LHCN-M2 (cell line): ENCODE measurements at places on chromosomes 6 and 20. TPM values are rescaled to one million over a fixed set of nuclear protein-coding genes. Genes with fewer than 3 reads are reported as not detected.
A peak's percentile ranks its signal among the peaks of the same experiment; 100 is the strongest.

- DNase-seq = no peak
Observed at GRCh38 chr6:108210556-108210955, 44.7 kb downstream of the NR2E1 start.

GRCh38 chr6:116444092-116444491 is 17.1 kb upstream of the CALHM6 start:
- DNase-seq = peak; percentile 40

Gene SKIC2
- 40.0 and 44.1 TPM in 2 replicates for total RNA-seq

Gene AGER
- 0.45 and 0.80 TPM in 2 replicates for total RNA-seq

DNA sequence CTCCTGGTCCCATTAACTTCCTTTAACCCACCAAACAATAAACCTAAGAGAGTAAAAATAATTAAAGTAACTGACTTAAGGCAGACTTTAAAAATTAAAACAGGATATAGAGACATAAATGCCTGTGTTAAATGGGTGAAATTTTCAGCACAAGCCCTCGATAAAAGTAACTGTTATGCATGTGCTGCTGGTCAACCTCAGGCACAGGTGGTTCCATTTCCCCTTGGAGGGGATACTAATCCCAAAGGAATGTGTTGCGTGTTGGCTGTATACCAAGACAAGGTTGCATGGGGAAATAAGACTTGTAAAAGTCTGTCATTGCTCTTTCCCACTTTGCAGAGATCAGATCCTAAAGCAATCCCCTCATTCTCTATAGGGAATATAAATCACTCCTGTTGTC is 25.8 kb downstream of the HLA-A start:
- peak; percentile 85 for DNase-seq

- no peak for DNase-seq
Observed at GRCh38 chr6:53793318-53794136, 1.3 kb upstream of the LRRC1 start.

- DNase-seq = peak; percentile 64
Observed at GRCh38 chr6:31821301-31822035, 6.1 kb upstream of the HSPA1B start.

DNA sequence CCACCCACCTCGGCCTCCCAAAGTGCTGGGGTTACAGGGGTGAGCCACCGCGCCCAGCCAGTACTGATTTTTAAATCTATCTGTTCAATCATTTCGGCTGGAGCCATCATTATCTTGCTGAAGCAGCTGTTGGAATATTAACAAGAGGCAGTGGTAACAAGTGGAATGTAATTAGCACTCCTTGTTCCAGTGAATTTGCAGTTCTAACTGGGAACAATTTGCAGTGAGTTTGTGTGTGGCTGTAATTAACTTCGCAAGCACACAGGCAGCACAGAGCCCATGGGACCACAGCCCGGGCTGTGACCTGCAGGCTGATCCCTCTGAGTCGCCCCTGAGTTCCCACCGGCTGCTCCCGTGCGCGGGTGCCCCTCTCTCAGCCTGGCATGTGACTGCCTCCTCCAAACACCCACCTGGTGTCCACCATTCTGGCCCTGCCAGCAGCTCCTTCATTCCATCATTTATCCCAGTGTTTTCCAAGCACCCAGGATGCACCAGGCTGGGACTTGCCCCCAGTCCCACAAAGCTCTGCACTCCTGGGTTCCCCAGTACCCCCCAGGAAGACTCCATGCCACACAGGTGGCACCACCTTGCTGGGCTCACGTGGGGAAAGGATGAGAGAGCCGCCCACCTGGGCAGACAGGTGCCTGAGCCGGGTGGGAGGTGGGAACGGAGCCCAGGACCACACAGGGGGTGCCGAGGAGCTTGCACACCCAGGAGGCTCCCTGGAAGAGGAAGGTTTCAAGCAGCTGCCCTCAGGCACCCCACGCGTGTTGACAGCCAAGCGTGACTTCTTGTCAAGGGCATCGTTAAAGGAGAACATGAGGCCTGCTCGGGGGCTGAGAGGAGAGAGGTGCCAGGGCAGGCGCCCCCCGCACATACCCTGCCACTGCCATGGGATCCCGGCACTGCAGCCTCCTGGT is 75.2 kb downstream of the YTHDF1 start:
- DNase-seq = no peak

Gene NMBR
- not detected in 2 replicates for total RNA-seq

Gene XKR7
- total RNA-seq = under 0.01 TPM in 1 of 2 replicates, not detected in the other

Gene AIF1
- not detected in 2 replicates for total RNA-seq

DNA sequence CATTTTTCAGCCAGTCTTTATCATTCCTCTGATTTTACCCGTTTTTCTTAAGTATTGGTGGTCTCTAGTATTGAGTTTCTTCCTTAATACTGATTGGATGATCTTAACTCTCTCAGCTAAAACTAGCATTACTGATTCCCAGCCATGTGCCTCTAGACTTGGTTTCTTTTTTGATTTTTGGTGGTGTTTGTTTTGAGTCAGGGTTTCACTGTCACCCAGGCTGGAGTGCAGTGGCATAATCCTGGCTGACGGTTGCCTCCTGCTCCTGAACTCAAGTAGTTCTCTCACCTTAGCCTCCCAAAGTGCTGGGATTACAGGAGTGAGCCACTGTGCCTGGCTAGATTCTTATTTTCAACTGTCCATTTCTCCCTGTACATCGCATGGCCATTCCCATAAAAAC is 24.9 kb downstream of the DPPA5 start:
- DNase-seq = no peak

DNA sequence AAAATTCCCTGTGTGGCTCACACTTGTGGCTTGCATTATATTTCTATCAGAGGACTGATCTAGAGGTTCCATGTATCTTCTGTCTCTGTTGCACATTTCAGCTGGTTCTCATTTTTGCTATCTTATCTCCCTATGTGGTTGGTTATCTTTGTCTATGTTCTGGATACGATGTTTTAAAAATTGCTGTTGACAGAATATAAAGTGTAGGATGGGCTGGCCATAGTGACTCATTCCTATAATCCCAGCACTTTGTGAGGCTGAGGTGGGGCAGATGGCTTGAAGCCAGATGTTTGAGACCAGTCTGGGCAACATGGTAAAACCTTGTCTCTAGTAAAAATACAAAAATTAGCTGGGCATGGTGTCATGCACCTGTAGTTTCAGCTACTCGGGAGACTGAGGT is 9.9 kb upstream of the ULBP3 start:
- DNase-seq = no peak

DNA sequence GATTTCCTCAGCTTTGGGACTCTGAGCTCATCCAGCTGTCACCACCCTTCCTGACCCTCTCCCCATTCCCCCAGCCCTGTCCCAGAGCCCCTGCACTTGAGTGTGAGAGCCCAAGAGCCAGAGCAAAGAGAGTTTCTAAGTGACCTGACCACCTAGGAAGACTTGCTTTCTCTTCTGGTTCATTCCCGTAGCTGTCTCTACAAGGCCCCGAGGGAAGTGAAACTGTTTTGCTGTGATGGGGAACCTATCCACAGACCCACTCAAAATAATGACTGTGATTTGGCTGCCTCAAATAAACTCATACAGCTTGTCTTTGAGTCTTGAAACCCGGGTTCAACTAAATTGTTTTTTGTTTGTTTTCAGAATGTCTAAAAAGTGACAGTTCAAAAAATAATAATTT is 74.6 kb upstream of the XRN2 start:
- no peak for DNase-seq

DNA sequence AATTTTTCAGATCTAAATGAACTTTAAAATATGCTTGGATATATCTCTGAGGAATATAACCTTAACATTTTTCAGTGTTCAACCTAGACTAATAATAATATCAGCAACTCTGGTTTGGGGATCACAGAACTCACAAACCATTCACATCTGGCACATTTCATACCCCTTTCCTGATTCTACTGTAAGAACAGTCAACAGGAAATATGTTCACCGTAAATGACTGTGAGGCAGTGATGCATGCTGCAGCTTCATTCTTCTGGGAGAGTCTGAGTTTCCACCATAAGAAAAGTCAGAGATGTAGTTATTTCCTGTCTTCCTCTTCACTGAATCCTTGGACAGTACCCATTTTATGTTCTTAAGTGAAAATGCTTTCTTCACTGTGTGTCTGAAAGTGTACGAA is 134.2 kb upstream of the IFNGR1 start:
- no peak for DNase-seq

- no peak for DNase-seq
Observed at GRCh38 chr20:19313342-19314069, 101.1 kb downstream of the SLC24A3 start.

DNA sequence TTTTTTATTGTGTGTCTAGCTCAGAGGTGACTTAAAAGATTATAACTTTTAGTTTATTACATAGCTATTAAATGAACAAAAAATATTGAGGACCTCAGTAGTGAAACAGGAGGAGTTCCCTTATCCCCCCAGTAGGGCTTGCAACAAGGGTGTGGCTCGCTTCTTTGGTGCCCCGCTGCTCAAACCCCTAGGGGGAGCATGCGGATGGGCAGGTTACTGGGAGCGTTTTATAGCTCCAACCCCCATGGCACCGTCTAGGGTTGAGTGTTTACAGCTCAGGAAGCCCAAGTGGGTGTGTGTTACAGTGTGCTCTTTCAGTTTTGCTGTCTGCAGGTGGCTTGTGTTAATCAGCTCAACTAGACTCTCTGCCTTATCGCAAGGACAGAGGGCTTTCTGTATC is 1513.7 kb downstream of the GRIK2 start:
- no peak for DNase-seq

DNA sequence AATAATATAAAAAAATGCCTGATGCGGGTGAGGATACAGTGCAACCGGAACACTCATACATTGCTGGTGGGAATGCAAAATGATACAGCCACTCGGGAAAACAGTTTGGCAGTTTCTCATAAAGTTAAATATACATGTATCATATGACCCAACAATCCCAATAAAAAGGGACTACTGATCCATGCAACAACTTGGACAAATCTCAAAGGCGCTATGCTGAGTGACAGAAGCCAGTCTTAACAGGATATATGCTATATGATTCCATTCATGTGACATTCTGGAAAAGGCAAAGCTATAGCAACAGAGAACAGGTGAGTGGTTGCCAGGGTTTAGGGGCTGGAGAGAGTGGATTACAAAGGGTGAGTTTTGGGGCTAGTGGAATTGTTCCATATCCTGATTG is 170.2 kb upstream of the MLN start:
- no peak for DNase-seq
